ENCODE measurements at places on chromosomes 16 and 17.

- DNase-seq, result no peak
Measured at GRCh38 chr17:58525239-58525638, 10.8 kb upstream of the MTMR4 start.

DNA sequence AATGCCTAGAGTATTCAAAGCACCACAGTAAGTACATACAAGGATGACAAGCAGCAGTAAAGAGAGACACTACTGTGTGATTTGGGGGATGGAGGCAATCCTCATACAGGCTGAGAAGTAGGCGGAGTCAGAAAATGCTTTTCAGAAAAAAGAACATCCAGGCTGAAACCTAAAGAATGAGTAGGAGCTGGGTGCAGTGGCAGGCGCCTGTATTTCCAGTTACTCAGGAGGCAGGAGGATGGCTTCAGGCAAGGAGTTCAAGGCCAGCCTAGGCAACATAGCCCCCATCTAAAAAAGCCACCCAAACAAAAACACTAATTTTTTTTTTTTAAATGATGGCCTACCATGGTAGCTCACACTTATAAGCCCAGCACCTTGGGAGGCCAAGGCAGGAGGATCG, 10.3 kb downstream of the KANSL1 start:
- DNase-seq, result peak; percentile 26

DNA sequence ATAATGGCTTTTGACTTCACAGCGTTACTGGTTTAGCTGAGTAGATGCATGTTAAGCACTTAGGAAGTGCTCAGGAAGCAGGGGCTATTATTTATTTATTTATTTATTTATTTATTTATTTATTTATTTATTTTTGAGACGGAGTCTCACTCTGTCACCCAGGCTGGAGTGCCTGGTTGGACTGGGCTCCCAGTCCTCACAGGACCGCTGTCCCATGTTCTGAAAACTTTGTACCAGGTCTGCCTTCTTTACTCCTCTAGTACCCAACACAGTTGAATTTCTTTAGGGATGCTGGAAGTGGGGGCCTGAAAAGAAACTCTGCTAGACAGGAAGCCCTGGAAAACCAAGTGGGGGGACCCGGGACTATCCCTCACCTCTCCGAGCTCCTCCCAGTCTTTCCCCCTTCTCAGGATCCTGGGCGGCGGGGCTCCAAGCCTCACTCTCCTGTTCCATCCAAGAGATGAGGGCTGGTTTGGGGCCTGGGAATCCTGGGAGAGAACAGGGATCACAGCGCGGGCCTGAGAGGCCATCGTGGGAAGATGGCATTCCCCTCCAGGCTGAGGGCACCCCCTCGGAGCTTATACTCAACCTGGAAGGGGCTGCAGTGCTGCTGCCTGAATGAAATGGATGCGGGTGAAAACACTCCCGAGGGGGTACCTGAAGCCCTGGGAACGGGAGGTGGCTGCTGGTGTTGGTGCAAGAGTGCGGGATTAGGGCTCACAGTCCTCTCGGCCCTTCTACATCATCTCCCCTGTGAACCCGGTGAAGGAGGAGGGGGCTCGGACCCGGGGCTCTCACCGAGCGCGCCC, 674 bp downstream of the ZNF688 start:
- DNase-seq, result no peak

DNA sequence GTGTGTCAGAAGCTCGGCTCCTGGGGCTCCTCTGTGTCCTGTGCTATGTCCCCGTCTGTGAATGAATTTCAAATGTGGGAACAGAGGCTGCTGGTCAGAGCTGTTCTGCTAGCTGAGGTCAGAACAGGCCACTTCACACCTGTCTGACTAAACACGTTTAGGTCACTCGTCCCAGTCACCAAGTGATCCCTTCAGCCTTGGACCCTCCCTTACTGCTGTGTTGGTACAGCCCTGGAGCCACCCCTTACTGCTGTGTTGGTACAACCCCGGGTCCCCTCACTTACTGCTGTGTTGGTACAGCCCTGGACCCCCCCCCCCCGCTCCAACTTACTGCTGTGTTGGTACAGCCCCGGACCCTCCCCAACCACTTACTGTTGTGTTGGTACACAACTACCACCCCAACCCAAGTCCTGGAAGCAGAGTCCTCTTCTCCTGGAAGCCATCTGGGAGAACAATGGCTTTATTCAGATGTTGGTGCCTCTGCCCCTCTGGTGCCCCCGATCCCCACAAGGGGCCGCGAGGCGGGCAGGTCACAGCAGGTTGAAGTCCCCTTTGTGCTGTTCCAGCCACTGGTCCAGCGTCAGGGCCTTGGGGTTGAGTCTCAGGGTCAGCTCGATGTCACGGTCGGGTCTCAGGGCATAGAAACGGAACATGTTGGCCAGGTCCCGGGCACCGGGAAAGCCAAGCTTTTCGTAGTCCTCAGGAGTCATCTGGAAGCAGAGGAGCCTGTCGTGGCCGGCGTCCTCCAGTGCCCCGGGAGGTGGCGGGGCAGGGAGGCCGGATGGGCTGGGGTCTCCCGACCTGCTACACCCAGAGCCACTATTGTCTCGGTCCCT, 13.0 kb downstream of the NMRAL1 start:
- DNase-seq, result no peak

DNA sequence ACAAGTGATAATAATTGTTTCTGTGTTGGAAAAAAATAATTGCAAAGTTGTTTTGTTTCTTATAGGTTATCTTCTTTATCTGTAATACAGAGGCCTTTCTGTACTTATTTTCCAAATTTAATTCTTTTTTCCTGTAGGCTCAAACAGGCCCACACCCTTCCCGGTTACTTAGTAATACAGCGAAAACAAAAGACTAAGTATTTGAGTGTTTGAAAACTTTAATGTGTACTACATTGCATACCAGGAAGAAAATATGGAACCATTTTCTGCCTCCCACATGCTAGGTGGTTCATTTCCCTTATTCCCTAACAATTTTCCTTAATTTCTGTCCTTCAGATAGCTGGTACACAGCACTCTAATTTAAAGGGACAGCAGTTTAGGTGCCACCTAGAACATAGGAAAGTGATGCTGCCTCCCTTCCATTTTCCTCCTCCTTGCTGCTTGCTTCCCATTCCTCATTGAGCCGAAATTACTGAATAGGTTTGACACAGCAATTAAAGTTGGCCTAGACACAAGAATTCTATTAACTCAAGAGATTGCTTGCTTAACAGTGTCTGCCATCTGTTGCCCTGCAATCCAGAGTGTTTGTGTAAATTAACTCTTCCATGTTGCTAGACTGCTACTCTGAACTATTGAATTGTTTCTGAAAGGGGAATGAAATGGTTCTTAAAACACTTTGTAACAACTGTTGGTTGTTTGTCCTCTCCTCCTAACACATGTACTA, 24.2 kb downstream of the CYB5B start:
- no peak for DNase-seq

- peak; percentile 58 for DNase-seq
Measured at GRCh38 chr16:2152695-2153506, 2.7 kb upstream of the TRAF7 start.

GRCh38 chr16:69823831-69824563, 61.9 kb downstream of the WWP2 start:
- DNase-seq, result no peak

GRCh38 chr17:8382052-8382879, 727 bp downstream of the RPL26 start:
- no peak for DNase-seq

DNA sequence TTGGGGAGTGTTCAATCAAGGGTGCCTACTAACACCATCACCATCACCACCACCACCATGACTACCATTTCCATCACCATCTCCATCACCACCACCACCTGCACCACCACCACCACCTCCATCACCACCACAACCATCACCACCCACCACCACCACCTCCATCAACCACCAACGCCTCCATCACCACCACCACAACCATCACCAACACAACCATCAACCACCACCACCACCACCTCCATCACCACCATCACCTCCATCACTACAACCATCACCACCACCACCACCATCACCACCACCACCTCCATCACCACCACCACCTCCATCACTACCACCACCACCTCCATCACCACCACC, 15.7 kb downstream of the MARCHF10 start:
- DNase-seq, result no peak

- no peak for DNase-seq
Measured at GRCh38 chr17:12990926-12991325, 26.9 kb downstream of the ELAC2 start.

DNA sequence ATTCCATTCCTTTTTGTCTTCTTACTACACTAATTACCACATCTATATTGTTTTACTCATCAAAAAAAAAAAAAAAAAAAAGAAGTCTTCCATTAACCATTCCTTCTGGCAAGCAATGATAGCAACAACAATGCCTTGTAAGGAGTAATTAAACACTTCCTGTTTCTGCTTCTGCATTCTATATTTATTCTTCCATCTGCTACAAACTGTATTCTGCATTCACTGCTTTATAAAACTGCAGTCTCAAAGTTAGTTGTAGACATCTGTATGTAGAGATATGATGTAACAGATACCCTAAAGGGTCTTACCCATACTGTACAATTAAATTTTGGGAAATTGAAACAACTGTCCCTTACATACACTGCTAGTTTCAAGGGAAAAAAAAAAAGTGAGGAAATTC, 28.7 kb upstream of the ABCA6 start:
- no peak for DNase-seq

GRCh38 chr17:17119533-17119932, 77.3 kb downstream of the MPRIP start:
- DNase-seq, result peak; percentile 73

- DNase-seq, result no peak
Measured at GRCh38 chr17:50560931-50561745, 623 bp downstream of the CACNA1G start.

GRCh38 chr16:24988593-24989338, 26.4 kb downstream of the ARHGAP17 start:
- DNase-seq, result peak; percentile 49

GRCh38 chr17:20121359-20122253, 112.4 kb downstream of the SPECC1 start:
- peak; percentile 80 for DNase-seq

DNA sequence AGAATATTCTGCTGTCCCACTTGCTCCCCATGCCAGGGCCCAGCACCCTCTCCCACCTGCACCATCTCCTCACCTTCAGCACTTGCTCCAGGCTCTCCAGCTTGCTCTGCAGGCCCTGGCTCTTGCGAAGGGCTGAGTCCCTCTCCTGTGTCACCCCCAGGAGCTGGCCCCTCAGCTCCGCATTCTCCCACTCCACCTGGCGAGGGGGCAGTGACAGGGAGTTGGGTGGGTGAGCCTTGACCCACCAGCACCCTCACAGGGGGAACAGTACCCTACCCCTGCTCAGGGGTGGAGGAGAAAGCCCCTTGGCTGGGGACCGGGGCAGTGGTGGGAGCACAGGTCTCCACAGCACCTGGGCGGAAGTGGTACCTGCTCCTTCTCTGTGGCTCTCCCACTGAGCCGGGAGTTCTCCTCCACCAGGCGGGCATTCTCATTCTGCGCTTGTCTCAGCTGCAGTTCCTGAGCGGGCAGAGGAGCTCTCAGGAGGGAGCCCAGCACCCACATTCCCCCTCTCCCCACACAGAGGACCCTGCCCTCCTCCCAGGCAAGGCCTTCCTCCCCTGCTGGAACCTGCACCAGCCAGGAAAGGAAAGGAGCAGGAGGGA, 5.9 kb downstream of the TSPOAP1 start:
- no peak for DNase-seq

- no peak for DNase-seq
Measured at GRCh38 chr16:21263640-21264570, 14.2 kb downstream of the CRYM start.

DNA sequence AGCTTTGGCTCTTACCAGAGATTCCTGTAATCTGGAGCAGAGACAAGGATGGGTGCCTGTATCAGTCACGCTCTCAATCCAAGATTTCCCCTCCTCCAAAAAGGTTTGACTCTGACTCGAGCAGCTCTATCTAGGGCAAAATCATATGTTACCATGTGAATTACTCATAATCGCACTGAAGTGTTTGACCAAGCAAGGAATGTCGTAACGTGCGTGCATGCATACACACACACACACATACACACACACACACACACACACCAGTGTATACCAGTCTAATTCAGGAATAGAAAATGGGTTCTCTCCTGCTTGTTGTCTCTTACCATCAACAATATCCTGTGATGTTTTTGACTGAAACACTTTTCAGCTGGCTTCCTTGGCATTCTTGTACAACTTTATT, 835.1 kb downstream of the KCNJ2 start:
- no peak for DNase-seq

DNA sequence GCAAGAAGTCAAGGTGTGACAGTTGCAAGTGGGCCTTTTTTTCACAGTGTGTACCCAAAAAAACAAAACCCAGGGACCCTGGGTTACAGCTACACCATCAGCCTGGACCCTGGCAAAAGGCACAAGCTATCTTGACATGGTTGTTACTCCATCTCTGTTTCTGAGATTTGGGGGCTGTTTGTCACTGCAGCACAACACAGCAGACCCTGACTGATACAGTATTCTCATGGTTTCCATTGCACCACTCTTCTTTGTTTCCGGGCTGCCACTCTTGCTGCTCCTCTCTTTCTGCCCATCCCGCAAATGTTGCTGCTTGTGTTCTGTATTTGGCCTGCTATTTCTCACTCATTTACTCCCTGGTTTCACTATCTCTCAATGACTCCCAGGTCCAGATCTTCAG, 55.2 kb downstream of the C16orf78 start:
- no peak for DNase-seq

- no peak for DNase-seq
Measured at GRCh38 chr16:84595052-84595481, 22.8 kb downstream of the COTL1 start.

DNA sequence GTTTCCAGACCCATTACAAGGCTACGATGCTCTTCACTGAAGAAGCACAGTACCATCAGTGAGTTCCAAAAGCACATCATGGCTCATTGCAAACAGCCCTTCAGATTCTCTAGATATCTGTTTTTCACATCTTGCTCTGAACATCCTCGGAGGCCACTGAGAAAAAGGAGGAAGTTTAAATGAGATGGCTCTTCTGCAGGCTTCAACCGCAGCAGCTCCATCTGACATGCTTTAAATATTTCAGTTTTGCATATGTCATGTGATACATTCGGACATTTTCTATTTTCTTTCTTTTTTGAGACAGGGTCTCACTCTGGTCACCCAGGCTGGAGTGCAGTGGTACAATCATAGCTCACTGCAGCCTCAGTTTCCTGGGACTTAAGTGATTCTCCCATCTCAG, 396.8 kb downstream of the NPIPA8 start:
- DNase-seq, result no peak

DNA sequence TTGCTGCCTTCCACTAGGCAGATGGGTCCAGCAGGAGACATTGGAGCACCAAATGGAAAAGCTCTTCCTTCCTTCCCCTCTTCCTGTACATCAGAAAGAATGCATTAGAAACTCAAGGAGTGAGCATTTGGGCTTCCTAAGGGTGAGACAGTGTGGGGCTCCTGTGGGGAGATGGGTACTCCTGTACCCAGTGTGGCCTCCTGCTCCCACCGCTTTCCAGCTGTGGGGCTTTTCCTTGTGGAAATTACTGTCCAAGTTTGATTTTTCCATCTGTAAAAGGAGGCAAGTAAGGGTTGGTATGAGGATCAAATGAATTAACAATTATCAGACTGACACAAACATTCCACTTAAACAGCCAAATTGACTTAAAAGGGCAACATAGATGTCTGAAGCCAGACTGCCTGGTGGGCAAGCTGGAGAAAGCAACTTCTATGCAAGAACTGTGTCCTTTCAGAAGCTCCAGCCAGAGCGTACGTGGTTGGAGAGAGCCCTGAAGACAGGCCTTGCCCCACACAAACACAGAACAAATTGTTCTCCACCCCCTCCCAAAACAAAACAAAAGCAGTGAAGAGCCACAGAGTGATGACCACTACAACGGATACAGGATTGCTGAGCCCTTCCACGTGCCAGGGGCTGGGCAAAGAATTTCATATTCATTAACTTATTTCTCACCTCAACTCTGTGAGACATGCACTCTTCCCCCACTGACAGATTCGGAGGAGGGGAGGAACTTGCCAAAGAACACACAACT, 23.1 kb upstream of the ALDH3A1 start:
- no peak for DNase-seq

GRCh38 chr16:65816556-65816955, 549.9 kb upstream of the CDH5 start:
- no peak for DNase-seq
